T-helper 2 cell treated with Interferon-gamma antibody and Interleukin-4, amounts not matched to agents 100 ng/mL and 5 ng/mL, for 36 hours (primary cell): ENCODE measurements at places on chromosomes 7 and 10. TPM values are rescaled to one million over a fixed set of nuclear protein-coding genes. Genes with fewer than 3 reads are reported as not detected.

Gene LEP
- not detected in 2 replicates for total RNA-seq

Gene NKX6-2
- not detected in 2 replicates for total RNA-seq

Gene AKR1D1
- total RNA-seq, result not detected in 2 replicates

Gene MKX
- 0.68 TPM in 1 of 2 replicates, not detected in the other for total RNA-seq
